Cardiac muscle cell (in vitro differentiated cells and primary cell): ENCODE measurements at places on chromosomes 5 and 9.

- H3K27me3 ChIP-seq: no peaks in the 10 kb centered on the region
- H3K36me3 ChIP-seq: peaks cover 6% of the 10 kb centered on the region
These were observed 19.6 kb downstream of the MFAP3 start for GRCh38 chr5:154058055-154059038.

GRCh38 chr9:123601828-123602227 is 245.8 kb downstream of the CRB2 start:
- peaks cover 11% of the 10 kb centered on the region for H3K4me1 ChIP-seq
- H3K27me3 ChIP-seq: no peaks in the 10 kb centered on the region
- no peak overlapping the region for H3K27ac ChIP-seq
- H3K36me3 ChIP-seq: no peaks in the 10 kb centered on the region

GRCh38 chr9:8815931-8816330 is 1016.4 kb upstream of the DMAC1 start:
- H3K36me3 ChIP-seq: no peaks in the 10 kb centered on the region
- H3K4me3 ChIP-seq: no peak overlapping the region
- no peak for DNase-seq
- peaks cover 23% of the 10 kb centered on the region for H3K4me1 ChIP-seq
- no peaks in the 10 kb centered on the region for H3K27me3 ChIP-seq
- peak overlapping the region; percentile 44 for H3K27ac ChIP-seq

DNA sequence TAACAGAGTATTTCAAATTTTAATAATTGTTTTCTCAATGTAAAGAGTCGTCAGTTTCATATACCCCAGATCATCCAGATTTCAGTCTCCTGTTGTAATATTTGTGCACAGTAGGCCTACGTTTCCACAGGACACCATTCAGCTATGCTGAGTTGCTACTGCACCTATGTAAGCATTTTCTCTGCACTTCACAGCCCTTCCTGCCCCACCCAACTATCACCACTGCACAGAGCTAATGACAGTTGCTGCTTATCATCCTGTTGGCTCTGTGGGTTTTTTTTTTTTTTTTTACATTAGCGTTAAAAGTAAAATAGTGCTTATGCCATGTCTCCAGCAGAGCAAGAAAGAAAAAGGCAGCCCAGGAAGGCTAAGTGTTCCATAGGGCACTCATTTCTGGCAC is 5.9 kb upstream of the PRKACG start:
- DNase-seq: no peak
- no peaks in the 10 kb centered on the region for H3K27me3 ChIP-seq
- H3K27ac ChIP-seq: no peak overlapping the region

GRCh38 chr9:134570151-134570621 is 71.4 kb upstream of the COL5A1 start:
- H3K36me3 ChIP-seq: no peaks in the 10 kb centered on the region
- H3K27ac ChIP-seq: no peak overlapping the region
- no peaks in the 10 kb centered on the region for H3K27me3 ChIP-seq

DNA sequence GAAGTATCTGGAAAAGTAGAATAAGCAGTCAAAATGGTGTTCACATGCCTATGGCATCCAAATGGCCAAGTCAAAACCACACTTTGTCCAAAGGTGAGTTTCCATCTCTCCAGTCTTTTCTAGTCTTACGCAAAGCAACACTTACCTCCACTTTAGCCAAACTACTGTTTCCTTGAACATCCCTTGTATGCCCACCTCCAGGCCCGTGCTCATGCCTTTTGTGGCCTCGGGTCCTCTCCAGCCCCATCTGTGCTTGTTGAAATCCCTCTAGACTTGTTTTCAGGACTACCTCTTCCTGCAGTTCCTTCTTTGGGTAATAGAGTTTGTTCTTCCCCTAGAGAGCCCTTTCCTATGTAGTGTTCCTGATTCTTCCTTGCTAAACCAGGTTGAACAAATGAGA is 61.0 kb downstream of the ANGPTL2 start:
- DNase-seq: no peak
- H3K4me3 ChIP-seq: no peak overlapping the region
- no peak overlapping the region for H3K27ac ChIP-seq

- no peaks in the 10 kb centered on the region for H3K36me3 ChIP-seq
- H3K4me1 ChIP-seq: peaks cover 33% of the 10 kb centered on the region
- DNase-seq: no peak
- H3K27me3 ChIP-seq: no peaks in the 10 kb centered on the region
- H3K27ac ChIP-seq: peak overlapping the region; percentile 72
- H3K4me3 ChIP-seq: no peak overlapping the region
These were observed 79.4 kb upstream of the ADRB2 start for GRCh38 chr5:148746826-148747535.
